ENCODE measurements at places on chromosomes 13 and 19.

GRCh38 chr13:26991508-26992181, 180.0 kb downstream of the USP12 start:
- no peak for DNase-seq

- no peak for DNase-seq
Observed at GRCh38 chr19:11456659-11457058, 21.2 kb downstream of the PRKCSH start.

GRCh38 chr13:53064731-53065130, 36.1 kb downstream of the OLFM4 start:
- no peak for DNase-seq

DNA sequence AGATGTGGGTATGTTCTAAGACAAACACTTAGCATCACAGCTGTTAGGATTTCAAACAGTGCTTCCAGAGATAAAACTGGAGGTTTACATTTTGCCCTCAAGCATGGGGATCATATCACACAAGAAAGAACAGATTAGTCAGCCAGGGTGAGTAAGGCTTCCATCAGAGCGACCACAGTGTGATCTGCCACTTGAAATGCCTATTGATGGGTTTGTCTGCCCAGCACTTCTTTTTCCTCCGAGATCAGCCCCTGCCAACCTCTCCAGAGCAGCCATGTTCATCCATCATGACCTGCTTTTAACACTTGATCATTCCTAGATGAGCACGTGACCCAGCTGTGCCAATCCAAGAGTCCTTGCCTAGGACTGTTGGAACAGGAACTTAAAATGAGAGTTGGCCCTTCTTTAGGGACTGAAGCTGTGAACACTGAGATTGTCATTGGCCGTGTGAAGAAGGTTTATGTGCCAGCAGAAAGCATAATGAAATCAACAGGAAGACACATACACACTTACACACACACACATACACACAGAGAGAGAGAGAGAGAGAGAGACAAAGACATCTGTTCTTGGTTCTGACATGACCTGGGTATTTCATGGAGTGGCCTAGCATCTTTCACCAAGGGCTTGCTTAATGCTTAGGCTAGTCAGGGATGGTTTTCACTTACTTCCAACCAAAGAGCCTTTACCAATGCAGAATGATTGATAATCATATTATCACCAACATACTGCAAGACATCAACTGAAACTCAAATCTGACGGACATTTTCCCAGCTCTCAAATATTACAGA, 5.2 kb upstream of the CEBPG start:
- no peak for DNase-seq

GRCh38 chr19:33193269-33193864, 763 bp upstream of the LRP3 start:
- DNase-seq: no peak

- DNase-seq: peak; percentile 38
Observed at GRCh38 chr19:3129112-3129511, 6.7 kb upstream of the GNA15 start.

DNA sequence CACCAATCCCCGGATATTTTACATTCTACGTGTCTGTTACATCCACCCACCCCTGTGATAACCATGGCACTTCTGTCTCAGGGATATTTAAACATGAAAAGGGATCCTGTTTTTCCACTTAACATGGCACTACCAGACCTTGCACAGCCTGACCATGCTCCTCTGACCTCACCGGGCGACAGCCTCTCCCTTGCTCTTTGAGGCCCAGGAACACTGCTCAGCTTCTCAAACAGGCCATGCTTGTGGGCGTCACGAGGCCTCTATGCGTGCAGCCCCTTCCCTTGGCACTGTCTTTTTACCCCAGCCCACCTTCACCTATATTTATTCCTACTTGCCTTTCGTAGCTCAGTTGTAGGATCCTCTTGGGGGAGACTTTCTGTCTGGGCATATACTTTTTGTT, 385.6 kb downstream of the UQCRFS1 start:
- DNase-seq: no peak

DNA sequence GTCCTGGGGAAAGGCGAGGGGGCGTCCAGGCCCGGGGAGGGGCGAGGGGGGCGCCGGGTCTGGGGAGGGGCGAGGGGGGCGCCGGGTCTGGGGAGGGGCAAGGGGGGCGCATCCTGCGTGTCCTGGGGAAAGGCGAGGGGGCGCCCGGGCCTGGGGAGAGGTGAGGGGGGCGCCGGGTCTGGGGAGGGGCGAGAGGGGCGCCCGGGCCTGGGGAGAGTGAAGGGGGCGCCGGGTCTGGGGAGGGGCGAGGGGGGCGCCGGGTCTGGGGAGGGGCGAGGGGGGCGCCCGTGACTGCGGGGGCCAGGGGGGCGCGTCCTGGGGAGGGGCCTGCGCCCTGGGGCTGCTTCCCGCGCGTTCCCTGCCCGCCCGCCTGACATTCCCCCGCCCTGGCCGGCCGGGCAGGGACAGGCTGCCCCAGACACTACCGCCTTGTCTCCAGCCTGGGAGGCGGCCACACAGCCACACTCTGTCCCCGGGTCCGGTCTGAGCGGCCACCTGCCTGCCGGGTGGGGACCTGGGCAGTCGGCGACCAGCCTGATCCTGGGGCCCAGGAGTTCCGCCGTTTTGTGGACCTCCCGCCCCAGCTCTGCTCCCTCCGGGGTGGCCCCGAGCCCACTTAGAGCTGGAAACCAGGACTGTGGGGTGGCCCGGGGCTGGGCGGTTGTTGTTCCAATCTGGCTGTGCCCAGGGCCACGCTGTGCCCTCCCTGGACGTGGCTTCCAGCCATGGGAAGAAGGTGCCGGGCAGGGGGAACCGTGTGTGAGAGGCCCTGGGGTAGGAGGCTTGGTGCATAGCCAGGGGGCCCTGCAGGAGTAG, 11.8 kb downstream of the PALM start:
- no peak for DNase-seq

Data from LoVo (cell line).